ENCODE measurements at places on chromosomes 2 and 18.

DNA sequence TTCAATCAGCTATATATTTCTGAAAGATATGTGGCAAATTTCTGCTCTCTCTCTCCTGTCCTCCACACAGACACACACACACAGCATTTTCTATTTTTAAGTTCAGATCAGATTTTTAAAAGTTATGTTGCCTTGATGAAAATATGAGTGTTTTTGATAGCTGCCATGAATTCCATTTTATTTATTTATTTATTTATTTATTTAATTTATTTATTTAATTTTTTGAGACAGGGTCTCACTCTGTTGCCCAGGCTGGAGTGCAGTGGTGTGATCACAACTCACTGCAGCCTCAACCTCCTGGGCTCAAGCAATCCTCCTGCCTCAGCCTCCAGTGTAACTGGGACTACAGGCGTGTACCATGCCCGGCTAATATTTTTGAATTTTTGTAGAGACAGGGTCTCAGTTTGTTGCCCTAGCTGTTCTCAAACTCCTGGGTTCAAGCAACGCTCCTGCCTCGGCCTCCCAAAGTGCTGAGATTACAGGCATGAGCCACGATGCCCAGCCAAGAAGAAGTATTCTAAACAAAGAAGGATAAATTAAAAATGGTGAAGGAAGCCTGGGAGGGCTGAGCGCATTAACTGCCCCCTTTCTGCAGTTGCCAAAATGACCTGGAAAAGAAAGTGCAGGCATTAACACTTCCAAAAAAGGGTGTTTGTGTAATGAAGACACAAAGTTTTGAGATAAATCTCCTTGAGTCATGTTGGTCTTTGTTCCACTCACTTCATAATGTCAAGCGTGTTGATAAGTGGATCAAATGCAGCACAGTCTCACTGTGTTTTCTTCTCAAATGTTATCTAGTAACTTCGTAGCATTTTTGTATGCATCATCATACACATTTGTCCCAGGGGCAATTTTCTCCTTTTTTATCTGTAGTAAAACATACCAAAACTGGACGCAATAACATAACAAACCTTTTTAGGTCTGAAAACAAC, 11.1 kb upstream of the IMPA2 start:
- DNase-seq: no peak

- peak; percentile 48 for DNase-seq
These were observed at the start of gene RTKN for GRCh38 chr2:74441690-74442482. Gene RTKN (minus strand): TSS chr2:74441937. CDS start chr2:74441816, 121 bp downstream.

- DNase-seq: no peak
These were observed 85.5 kb downstream of the NFATC1 start for GRCh38 chr18:79481046-79481790.

GRCh38 chr2:233455491-233455890, 101.2 kb downstream of the DGKD start:
- no peak for DNase-seq

DNA sequence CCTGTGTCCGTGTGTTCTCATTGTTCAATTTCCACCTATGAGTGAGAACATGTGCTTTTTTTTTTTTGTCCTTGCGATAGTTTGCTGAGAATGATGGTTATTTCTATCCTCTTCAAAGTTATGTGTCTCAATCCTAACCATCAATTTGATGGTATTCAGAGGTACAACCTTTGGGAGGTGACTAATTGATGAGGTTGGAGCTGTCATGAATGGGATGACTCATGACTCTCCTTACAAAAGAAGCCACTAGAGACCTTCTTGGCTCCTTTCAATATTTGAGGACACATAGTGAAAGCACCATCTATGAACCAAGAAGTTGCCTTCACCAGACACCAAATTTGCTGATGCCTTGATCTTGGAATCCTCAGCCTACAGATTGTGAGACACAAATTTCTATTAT, 677.1 kb upstream of the DDX18 start:
- DNase-seq: no peak

DNA sequence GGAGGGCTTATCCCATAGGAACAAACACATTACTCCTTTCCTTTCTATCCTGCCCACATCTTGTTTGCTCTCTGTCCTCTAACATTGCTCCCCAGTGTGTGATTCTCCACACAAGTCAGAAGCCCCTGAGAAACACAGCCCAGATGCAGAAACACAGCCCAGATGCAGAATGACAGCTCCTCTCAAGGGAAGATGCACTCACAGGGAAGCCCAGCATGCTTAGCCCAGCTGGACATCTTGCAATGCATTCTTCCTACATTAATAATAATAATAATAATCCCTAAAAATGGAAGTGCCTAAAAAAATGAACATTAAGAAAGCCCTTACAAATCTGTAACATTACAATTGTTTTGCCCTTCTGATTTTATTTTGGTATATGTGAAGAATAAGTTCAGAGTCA, 172.1 kb downstream of the CBLN2 start:
- no peak for DNase-seq

DNA sequence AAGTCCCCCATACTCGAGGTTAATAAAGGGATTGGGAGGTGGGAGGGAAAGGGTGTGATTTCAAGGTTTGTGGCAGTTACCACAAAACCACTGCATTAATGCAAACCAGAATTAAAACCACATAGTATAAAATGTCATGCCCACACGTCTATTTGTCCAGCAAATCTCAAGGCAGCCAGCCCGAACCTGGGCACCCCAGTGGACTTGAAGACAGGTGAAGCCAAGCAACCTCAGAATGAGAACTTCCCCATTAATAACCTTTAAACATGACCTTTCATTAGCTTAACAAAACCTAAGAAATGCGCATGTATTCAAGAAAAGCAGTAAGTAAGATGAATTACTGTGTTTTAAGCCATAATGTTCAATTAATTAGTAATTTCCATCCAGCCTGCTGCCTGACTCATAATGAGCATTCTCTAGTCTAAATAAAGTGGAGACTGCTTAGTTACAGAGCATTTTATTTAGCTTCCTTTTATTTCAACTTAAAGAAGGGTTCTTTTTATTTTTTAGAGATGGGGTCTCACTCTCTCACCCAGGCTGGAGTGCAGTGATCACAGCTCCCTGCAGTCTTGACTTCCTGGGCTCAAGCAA, 229.6 kb downstream of the FAM210A start:
- no peak for DNase-seq

DNA sequence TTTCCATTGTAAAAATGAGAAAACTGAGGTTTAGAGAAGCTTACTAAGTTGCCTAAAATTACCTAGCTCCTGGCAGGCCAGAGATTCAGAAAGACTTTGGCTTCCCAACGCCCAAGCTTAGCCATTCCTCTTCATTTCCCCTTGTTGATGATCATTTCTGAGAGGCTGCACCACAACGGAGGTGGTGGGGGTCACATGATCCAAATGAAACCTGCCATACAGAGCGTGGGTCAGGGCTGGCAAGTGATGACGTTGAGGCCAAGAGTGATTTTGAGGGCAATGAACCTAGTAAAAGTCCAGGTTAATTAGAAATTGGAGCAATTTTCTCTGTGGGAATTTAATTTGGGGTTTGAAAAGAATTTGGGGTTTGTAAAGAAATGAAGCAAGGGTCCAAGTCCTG, 109.9 kb downstream of the TMEM182 start:
- DNase-seq: no peak

DNA sequence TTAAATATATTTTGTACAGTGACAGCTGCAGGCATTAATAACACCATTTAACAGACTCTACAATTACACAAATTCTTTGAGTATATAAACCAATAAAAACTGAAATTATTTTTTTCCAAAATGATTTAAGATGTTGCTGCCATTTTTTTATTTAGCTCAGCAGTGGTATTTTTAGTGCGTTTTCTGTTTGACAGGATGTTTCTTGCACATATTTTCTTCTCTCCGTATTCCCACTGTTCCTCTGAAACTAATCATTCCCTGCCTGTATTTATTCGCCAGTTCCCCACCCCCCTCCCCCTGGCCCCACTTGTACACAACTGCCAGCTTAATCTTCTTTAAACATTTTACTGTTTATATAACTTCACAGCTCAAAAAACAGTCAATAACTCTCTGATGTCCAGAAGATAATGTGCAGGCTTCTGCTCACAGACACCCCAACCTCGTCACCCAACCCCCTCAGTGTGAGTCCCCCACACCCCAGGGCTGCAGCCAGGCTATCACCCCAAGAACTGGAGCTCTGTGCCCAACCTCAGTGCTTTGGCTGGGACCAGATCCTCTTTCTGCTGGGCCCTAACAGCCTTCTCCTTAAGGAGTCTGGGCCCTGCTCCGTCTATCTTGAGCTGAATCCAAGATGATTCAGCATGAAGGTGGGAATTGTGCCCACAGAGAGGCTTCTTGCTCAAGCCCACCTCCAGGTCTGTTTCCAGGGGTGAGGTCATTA, 41.6 kb upstream of the MAP4K4 start:
- no peak for DNase-seq

DNA sequence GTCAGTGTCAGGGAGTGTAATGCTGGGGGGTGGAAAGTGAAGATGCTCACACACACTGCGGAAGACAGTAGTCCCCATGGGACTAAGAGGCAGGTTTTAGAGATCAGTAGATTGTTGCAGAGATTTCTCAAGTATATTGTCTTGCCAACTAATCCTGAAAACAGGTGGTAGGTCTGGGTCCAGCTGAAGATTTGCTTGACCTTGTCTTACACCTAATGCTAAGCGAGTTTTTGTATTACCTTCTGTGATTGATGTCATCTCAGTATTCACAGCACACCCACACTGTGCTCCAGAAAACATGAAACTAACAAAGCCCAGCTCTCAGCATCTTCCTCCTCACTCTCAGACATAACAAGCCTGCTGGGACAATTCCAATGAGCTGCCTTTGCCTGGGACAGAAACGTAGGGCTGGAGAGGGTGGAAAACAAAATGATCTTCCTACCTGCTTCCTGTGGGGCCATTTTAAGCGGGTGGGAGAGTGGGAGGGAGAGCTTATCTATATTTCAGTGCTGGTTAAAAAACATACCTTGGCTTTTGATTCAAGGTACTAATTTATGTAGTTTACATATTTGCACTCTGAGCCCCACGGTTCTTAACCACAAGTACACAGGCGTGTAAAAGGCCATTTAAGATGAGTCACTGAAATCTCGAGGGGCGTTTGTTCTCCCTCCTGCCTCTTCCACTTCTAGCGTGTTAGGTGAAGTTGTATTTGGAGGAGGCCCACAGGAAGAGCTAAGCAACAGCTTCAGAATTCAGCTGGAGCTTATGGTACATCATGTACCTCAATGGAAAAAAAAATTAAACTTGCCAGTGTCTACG, 23.1 kb upstream of the RBMS1 start:
- no peak for DNase-seq

GRCh38 chr2:107511970-107512789, 314.5 kb upstream of the RGPD4 start:
- DNase-seq: no peak

GRCh38 chr18:41977233-41977632, 22.2 kb downstream of the PIK3C3 start:
- no peak for DNase-seq

- no peak for DNase-seq
These were observed 6.3 kb downstream of the PRLH start for GRCh38 chr2:237572742-237573101.

- DNase-seq: no peak
These were observed 2119.8 kb upstream of the CELF4 start for GRCh38 chr18:39685303-39685902.

DNA sequence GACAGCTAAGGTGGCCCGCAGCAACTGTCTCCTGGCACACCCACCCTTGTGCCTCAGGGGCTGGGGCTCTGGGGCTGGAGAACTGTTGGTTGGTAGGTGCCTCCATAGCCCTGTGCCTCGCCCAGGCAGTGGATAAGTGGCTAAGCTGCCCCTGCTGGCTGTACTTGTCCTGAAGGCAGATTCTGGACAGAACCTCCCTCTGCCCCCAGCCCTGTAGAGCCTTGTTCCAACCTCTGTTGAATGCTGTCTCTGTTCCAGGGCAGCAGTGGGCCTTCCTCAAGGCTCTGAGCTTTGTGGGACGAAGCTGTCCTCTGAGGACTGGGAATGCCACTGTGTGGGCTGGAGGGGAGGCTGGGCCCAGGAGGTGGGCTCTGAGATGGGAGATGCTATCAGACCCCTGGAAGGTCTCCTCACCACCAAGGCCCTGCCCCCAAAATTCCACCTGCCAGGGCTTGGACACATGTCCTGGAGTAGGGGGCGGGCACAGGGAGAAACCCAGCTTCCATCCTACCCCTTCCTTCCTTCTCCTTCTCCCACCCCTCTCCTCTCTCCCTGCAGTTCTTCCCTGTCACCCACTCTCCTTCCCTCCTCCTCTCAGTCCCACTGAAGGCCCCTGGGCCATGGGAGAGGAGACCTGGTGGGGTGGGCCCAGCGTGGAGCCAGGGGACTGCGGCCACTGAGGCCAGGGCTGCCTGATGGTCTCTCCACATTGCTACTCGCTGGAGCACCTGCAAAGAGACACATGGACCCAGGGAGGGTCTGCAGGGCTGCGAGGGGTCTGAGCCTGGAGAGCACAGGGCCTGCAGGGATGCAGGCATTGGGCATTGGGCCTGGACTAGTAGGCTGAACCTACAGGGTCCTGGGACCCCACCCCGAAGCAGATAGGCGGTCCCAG, 1.7 kb upstream of the PDCD1 start:
- no peak for DNase-seq

GRCh38 chr2:173996766-173997165, 31.6 kb upstream of the SP3 start:
- DNase-seq: no peak

DNA sequence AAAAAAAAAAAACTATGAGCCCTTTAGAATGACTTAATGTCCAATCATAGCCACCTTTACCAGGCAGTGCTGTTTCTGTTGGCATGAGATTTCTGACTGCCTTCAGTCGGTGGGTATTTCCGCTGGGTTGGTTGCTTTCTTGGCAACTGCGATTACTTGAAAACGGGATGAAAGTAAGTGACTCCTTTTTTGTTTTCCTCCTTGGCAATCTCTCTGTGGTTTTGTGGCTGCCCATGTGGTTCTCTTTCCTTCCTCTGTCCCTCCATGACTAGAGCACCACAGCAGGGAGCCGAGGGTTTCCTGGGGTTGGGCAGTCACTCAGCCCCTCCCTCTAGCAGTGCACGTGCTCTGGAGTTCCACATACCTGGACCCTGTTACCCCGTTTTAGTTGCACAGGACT, 112.1 kb downstream of the KLHL29 start:
- DNase-seq: no peak

DNA sequence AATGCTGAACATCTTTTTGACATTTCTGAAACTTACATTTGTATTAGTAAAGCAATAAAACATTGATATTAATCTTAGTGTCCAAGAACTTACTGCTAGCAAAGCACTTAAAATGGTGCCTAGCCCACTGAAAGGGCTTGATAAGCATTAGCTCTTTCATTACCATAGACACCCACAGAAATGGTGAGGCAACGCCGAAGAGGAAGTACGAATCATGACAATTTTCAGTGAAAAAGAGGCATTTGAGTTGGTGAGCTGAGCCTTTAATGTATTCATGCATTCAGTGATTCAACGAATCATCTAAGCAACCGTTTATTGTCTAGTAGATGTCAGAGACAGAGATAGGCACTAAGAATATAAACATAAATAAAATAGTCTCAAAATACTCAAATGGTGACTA, 101.1 kb downstream of the PIGN start:
- no peak for DNase-seq

DNA sequence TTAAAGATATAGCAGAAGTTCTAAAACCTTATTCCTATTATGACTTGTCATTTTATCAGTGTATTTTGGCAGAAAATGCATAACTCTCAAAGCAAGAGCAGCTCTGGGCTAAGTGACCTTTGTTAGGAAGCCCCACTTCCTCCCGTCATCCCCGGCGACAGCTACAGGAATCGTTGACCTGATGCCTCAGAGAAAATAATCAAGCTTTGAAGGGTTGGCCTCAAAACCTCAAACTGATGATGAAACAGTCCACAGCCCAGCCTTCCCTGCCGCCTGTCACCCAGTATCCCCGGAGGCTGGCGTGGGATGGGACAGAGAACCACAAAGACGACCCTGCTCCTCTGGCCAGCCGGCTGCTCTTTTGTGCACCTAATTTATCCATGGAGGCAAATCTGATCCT, 65.3 kb downstream of the KCNF1 start:
- no peak for DNase-seq

- DNase-seq: no peak
These were observed 10.7 kb upstream of the WDSUB1 start for GRCh38 chr2:159297042-159297707.

Data from progenitor cell of endocrine pancreas (in vitro differentiated cells).